ENCODE measurements at places on chromosomes 12 and 14.

DNA sequence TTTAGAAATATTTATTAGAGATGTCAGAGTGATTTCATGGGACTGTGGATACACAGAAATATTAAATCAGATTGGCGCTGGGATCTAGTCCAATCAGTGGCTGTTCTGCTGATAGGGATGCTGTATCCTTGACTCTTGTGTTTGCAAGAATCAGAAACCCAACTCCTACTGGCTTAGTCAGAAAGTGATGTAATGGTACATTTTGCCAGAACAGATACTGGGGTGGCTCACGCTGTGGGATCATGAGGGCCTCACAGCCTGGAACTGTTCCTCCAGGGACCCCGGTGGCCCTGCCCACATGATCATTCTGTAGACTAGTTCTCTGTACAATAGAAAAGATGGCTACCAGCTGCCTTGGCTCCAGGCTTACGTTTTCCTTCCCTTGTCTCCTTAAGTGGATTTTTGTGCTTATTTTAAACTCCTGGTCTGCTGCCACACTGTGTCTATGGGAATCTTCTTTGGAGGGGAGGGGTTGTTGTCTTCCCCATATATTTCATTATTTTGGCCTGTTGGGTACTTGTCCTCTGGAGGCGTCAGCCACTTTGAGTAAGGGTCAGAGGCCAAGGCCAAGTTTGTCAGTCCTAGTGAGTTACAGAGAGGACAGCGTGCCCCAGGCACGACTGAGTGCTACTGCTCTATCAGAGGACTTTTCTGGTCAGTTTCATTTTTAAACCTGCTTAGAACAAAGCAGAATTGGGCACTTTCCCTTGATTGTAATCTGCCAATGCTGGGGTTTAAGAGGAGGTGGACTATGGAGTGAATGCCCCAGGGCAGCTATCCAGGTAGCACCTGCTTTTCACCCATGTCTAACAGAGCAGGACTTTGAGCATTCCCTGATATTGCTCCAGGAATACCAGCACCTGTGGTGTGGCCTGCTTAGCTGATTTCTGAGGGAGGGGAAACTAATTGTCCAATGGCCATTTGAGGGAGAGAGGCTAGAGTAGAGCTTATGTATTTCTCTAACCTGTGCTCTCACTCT lies 164.3 kb downstream of the SLC5A8 start:
- DNase-seq: no peak

GRCh38 chr14:68841016-68841809 lies 48.3 kb upstream of the ZFP36L1 start:
- no peak for DNase-seq

- no peak for DNase-seq
These were observed 142.0 kb downstream of the SCARB1 start for GRCh38 chr12:124721501-124722162.

DNA sequence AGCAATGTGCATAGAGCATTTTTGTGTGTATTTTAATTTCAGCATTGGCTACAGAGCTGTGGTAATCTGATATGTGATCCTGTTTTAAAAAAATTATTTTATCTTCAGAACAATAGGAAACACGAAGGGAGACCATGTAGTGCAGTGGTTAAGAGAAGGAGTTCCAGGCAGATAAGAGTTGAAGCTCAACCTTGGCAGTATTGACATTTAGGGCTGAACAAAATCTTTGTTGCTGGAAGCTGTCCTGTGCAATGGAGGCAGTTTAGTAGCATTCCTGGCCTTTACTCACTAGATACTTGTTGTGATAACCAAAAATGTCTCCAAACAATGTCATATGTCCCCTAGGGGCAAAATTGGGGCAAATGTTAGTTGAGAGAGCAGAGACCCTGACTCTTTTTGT lies 59.2 kb downstream of the CHST11 start:
- DNase-seq: no peak

DNA sequence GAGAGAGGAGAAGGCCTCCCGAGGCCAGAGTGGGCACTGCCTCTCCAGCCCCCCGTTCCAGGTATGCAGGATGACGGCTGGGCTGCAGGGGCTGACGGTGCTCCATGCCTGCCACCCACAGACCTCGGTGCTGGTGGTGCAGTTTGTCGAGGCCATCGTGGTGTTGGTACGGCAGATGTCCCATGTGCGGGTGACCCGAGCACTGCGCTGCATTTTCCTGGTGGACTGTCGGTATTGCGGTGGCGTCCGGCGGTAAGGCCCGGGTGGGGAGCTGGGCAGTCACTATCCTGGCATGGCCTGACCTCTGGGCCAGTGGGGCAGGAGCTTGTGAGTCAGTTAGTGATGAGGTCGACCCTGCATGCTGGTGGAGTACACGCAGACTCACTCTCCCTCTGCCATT lies 47.4 kb downstream of the TPCN1 start:
- no peak for DNase-seq

DNA sequence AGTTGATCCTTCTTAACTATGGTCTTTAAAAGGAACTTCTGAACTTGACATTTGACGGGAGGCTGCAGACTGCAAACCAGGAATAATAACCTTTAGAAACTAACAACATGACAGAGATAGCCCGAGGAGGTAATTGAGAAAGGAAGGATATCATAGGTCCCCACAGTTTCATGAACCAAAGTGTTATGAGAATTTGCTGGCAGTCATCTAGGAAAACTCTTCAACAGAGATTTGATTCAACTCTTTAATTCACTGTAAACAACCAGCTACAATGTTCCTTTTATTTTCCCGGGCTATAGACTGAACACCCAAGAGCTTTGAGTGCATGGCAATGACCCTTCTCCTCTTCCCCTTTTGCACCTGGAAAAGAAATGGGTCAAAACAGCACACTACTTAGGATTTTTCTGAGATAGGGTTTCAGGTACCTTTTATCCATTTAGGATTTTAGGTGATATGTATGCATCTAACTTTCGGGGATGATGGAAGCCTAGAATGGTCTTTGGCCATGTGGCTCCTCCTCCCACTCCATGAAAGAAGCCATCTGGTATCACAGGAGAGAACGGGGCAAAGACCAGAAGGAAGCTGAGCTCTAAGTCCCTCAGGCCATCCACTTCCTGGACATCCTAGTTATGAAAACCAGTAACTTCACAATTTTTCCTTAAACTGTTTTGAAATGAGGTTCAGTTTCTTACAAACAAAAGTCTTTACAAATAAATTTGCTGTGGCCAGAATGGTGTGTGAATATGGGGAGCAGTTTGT lies 23.0 kb downstream of the GLT8D2 start:
- DNase-seq: no peak

GRCh38 chr14:103905842-103906456 lies 22.3 kb upstream of the TDRD9 start:
- peak; percentile 51 for DNase-seq

GRCh38 chr12:108859923-108860291 lies 2.5 kb upstream of the SSH1 start:
- DNase-seq: no peak
